ENCODE measurements at places on chromosomes 1 and 21.

- no peak for DNase-seq
These were observed 7.9 kb upstream of the RPTN start for GRCh38 chr1:152166966-152167365.

GRCh38 chr1:203744075-203744972 lies 20.7 kb upstream of the LAX1 start:
- DNase-seq = no peak

- no peak for DNase-seq
These were observed 43.1 kb downstream of the RPL5 start for GRCh38 chr1:92874987-92875386.

DNA sequence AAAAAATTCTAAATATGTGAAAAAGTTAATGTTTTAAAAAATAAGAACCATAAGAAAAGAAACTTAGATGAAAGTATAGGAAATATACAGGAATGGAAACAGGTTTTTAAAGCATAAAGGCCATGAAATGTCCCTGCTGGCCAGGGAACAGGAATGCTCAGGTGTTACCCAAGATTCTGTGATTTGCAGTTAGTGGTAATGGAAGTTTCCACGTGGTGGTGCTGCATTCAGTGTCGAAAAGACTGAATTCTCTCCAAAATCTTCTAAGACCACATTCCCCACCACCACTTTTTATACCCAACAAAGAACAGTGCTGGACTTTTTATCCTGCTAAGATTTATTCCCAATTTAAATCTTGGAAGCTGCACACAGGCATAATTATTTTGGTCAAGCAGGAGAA lies 126.2 kb downstream of the PRRX1 start:
- no peak for DNase-seq

DNA sequence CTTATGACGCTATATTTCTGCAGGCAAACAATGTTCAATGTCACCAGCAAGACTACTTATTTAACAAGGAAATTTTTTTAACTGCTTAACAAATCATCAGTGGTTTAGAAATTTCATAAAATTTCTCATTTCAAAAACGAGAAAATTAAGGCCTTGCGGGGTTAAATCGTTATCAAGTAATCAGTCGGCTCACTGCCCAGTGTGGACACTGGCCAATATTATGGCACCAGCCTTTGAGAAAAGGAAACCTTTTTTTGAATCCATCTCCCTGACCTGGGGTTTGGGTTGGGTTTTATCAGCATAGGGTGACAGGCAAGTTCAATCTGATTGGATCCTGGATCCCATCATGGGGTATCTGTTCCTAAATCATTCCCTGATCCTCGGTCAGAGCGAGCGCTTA lies 461.2 kb downstream of the SETD4 start:
- DNase-seq = no peak

DNA sequence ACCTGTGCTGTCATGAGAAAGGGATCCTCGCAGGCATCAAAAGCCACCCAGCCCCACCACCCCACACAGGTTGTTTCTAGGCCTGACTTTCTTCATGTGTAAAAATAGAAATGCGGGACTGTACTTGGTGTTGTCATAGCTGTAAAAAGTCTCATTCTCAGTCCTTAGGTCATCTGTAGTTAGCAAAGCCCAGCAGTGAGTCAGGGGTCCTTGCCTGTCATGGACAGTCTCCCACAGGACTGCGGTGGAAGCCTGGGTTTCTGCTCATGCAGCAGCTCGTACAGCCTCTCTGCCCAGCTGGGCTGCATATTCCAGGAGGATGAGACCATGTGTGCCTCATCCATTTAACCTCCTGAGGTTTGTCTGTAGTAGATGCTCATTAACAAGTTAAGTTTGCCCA lies 58.2 kb downstream of the MRPS6 start:
- no peak for DNase-seq

DNA sequence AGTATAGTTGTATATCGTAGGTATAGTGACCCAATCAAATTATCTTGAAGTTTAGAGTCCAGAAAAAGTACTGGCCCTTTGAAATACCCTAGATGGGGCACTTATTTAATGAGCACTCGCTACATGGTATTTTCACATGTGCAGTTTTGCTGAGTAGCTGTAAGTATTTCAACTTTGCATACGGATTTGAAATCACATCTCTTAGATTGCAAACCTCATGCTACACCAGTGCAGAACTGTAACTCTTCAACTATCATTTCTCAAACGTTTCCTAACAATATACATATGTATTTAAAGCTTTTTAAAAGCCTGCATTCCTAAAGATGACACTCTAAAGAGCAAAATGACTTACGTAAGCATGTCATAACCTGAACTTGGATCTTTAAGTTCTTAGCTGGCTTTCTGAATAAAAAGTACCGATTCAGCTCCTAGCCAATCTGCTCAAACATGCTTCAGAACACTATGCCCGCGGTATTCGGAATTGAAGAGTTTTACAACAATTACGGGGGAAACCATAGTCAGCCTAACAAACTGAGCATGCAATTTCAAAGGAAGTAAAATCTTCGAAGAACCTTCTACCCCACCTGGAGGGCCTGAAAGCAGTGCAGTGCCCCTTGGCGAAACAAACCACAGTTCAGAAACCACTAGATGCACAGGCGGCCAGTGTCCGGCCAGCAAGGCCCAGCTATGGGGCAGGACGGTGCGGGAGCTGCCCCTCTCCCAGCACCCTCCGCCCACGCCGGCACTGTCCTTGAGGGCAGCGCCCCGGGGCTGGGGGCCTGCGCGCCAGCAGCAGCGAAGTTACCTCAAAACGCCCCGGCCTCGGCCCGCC lies 863 bp downstream of the FH start:
- peak; percentile 25 for DNase-seq

All from amniotic epithelial cell (primary cell).